Choroid plexus epithelial cell (primary cell): ENCODE measurements at places on chromosomes 2 and 18.

GRCh38 chr2:81942136-81942680 is 1637.7 kb upstream of the LRRTM1 start:
- no peak for DNase-seq

DNA sequence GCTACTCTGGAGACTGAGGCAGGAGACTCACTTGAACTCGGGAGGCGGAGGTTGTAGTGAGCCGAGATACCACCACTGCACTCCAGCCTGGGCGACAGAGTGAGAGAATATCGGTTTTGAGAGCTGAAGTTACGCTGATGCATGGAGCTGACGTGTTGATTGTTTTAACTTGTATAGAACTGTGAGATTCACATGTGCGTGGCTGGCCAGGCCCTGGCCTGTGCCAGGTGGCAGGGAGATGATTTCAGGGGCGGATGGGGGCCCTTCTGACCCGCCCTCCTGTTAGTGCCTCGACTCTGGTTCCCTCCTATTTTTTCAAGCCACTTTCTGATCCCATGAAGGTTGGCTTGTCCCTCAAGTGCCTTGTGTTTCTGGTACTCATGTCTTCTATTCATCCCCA is 25.7 kb downstream of the GATA6 start:
- DNase-seq, result no peak

DNA sequence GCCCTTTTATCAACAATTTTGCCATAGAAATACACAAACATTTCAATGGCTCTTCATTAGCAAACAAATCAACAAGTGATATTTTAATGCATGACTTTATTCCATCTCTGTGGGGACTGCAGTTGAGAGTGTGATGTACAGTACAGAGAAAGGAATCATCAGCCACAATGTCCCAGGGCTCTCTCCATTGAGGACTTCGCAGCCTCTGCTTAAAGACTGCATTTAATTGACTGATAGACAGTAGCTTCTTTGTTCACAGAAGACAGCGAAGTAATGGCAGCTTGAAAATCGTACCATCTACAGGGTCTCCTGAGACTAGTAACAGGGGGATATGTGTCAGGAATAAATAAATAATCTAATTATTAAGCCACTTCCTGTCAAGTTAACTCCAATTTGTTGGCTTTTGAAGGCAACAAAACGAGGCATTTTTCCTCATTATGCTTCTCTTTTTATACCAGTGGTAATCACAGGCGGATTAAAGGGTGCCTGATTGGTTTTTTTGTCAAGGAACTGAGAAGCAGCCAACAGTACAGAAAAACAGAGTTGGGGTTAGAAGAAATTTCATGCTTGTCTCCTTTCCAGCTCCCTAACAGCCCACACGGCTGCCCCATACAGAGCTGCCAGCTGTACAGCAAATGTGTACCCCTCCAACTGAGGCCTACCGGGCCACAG is 164.3 kb downstream of the ZNF521 start:
- no peak for DNase-seq

- DNase-seq, result no peak
These were observed 272 bp upstream of the FASTKD1 start for GRCh38 chr2:169573974-169574299.

GRCh38 chr18:8948471-8949149 is 153.9 kb upstream of the NDUFV2 start:
- peak; percentile 79 for DNase-seq

GRCh38 chr2:196165016-196165415 is 6.4 kb downstream of the STK17B start:
- DNase-seq, result no peak

- peak; percentile 98 for DNase-seq
These were observed 48.0 kb downstream of the CDK15 start for GRCh38 chr2:201854221-201854801.

DNA sequence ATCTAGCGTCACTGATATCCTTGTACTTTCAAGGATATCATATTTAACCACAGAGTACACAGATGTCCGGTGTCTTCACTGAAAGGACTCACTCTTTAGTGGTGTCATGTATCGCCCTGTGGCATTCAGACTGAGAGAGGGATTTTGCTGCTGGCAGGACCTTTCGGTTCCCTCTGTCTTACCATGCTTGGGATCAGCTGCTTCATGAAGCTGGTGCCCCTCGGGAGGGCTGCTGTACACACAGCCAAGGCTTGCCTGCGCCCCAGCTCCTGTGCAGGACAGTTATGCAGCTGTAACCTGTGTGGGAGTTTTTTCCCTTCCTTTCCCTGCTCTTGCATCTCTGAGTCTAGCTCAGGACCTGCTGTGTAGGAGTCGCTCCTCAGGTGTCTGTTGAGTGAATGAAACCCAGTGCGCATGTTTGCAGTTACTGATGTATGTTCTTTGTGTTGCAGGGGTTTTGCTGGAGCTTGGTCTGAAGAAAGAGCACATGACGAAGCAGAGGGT is 64.4 kb downstream of the GREB1 start:
- no peak for DNase-seq

DNA sequence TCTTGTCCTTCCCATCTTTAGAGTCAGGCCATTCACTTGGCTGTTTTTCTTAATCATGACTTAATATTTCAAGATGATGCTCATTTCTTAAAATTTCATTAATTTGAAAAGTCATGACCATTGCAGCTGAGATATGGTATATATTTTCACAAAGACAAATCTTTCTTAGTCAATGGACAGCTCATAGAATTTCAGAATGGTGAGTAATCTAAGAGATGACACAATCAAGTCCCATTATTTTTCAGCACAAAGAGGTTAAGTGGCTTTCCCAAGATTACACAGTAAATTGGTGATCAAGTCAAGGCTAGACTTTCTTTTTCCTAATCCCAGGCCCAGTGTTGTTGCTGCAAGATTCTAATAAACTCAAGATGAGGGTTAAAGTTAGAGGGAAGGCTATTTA is 34.4 kb upstream of the NT5C1B start:
- DNase-seq, result peak; percentile 73

DNA sequence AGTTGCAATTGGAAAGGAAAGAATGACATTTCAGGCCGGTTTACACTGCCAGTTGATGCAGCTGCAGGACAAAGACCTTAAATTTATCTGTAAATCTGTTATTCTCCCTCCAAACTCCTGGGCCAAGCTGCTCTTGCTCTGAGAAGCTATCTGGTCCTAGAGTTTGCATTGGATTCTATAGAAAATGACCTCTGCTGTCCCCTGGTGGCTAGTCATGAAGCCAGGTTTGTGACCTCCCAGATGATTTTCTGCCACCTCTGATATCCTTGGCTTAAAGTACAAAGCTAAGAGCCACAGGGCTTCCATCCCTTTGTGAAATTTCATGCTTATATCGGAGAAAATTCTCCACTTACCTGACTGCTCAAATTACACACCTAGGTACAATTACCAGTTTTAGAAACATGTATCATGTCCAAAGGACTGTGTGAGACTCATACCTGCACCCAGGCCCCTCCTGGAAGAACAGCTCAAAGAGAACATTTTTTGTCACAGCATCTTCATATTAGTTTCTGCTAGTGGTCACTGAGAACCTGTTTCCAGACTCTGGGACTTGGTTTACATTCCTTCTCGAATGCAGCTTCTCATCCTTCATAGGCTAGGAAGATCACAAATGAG is 28.9 kb upstream of the IER3IP1 start:
- DNase-seq, result peak; percentile 60

GRCh38 chr2:101873543-101873942 is 118.2 kb upstream of the IL1R2 start:
- DNase-seq, result peak; percentile 38

- peak; percentile 88 for DNase-seq
These were observed 232.8 kb downstream of the GRB14 start for GRCh38 chr2:164388511-164388910.

DNA sequence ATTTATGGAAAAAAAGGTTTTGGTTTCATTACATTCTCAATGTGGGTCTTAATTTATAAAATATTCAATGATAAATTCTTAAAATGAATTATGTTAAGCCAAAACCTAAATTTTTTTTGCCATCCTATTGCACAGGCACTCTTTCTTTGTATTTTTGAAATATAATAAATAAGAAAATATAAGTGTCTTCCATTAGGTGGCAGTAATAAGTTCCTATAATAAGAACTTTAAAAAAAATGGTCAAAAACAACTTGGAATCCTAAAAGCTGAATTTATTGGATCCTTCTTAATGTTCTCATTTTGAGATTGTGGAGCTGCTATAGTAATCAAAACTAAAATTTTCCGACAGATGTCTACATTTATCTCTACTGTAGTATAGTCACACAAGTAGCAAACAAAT is 5.7 kb downstream of the CALCRL start:
- no peak for DNase-seq

DNA sequence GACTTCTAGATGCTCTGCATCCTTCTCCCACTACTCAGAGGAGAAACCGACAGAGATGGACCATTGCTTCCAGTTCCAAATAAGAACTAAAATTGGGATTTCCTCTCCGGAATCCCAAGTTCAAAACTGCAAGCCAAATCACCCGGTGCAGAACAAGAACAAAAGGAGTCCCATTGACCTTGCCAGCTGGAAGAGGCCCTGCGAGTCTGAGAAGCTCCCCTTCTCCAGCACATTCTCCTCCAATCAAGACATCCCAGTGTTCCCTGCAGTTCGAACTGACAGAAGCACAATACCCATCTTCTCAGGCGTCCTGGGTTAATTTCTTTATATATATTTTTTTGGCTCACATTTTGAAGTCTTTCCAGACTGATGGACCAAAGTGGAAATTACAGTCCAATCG is 195.3 kb upstream of the MEIS1 start:
- no peak for DNase-seq

DNA sequence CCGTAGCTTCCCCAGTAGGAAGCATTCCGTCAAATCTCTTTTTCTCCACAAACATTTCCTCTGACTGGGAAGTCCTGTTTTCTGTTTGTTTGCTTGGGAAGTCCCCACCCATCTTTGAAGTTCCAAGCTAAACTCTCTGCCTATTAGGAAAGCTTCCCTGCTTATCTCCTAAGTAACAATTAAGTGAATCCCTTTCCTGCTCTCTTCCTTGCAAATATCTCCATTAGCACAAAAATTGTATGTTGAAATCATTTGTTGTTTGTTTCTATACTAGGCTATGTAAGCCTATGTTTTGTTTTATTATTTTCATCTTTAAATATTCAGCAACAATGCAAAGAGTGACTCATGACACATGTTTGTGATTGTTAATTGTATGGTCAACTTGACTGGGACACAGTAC is 812.6 kb upstream of the LRATD1 start:
- peak; percentile 4 for DNase-seq

DNA sequence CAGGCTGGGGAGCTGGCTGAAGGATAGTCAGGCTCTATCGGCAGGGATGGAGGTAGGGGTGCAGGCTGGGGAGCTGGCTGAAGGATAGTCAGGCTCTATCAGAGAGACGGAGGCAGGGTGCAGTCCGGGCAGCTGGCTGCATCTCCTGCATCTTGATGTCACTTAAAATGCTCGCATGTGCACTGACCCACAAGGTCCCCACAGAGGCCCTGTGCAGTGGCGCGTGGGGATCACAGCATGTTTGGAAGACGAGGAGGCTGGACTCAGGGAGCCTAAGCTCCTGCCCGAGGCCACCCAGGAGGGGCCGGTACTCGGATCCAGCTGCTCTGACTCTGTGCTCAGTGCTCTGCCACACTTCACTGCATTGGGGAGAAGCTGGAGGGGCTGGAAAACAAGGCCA is 189.0 kb upstream of the HDAC4 start:
- no peak for DNase-seq

GRCh38 chr2:42909966-42910365 is 117.6 kb upstream of the HAAO start:
- DNase-seq, result no peak

GRCh38 chr2:121255358-121255757 is 29.6 kb downstream of the TFCP2L1 start:
- DNase-seq, result no peak

DNA sequence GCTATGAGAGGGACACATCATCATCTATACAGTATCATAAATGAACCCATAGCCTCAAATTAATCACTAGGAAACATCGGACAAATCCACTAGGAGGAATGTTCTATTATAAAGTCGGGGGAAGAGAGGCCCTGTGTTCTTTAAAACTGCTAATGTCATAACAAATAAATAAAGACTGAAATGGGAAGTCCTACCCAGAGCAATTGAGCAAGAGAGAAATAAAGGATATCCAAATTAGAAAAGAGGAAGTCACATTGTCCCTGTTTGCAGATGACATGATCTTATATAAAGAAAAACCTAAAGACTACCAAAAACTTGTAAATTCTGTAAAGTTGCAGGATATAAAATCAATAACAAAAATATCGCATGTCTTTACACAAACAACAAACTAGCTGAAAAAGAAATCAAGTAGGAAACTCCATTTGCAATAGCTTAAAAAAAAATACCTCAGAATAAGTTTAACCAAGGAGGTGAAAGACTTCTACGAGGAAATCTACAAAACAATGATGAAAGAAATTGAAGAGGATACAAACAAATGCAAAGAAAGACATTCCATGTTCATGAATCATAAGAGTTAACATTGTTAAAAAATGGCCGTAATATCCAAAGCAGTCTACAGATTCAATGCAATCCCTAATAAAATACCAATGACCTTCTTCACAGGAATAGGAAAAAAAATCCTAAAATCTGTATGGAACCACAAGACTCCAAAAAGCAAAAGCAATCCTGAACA is 30.6 kb downstream of the RTN4 start:
- DNase-seq, result peak; percentile 44

DNA sequence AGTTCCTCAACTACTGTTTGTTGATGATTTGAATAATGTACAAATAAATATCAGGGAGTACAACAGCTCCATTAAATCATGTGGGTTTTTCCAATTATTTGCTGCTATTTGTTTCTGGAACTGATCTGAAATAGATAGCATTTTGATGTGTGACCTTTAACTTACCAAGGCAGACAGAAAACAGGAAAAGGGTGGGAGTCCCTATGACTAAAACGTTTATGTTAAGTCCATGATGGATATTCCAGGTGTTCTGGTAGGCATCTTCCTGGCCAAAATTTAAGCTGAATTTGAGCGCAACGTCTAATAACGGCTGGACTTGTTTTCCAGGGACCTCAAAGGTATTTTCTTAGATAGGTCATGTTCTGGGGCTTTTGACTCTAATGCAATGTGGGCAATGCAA is 41.6 kb downstream of the WIPF1 start:
- no peak for DNase-seq

DNA sequence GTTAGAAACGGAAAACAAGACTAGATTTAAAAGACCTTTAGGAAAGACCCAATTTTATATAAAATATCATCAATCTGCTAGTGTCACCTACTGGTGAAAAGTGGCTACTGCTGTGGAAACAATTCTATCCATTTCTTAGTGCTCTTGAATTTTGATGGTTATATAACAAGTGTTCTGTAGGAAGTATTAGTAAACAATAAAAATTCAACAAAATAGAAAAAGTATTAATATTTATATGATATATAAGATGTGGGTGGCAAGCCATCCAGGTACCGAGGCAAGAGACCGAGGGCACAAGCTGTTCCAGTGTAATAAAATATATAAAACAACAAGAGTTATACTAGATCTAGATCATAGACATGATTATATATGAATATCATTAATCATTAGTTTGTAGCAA is 6.2 kb upstream of the TMEM87B start:
- peak; percentile 80 for DNase-seq
